ENCODE measurements at places on chromosomes 11 and 22.

- no peak for DNase-seq
These were observed 39.0 kb downstream of the SLC22A12 start for GRCh38 chr11:64629796-64630562.

- DNase-seq = no peak
These were observed 5.4 kb downstream of the TMEM123 start for GRCh38 chr11:102447193-102447592.

GRCh38 chr11:24478718-24479117 lies 18.1 kb upstream of the LUZP2 start:
- DNase-seq = no peak

- no peak for DNase-seq
These were observed 30.2 kb upstream of the BID start for GRCh38 chr22:17804331-17805080.

DNA sequence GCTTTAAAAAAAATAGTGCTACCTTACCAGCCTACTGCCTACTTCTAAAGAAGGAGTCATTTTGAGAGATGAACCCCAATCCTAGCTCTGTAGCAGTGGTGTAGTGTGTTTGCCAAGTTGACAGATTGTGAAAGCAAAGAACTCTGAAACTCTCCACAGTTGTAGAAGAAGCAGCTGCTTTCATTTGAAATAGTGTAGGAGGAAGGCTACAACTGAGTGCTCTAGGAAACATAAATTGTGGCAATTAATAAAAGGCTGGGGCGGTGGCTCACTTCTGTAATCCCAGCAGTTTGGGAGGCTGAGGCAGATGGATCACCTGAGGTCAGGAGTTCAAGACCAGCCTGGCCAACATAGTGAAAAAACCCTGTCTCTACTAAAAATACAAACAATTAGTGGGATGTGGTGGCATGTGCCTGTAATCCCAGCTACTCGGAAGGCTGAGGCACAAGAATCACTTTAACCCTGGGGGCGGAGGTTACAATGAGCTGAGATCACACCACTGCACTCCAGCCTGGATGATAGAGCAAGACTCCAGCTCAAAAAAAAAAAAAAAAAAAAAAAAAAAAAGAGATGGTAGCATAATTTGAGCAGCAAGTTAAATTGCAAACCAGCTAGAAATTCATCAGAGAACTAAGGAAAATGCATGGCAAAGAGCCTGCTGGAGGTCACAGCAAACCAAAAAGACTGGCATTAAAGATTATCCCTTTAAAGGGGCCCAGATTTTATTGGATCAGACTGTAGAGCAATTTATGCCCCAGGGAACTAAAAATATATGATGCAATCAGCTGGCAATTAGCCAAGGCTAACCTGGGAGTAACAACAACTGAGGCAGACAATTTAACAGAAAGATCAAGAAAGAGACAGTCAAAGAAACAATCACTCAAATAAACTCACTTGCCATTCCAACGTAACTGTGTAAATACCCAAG lies 112.6 kb downstream of the LUZP2 start:
- no peak for DNase-seq

DNA sequence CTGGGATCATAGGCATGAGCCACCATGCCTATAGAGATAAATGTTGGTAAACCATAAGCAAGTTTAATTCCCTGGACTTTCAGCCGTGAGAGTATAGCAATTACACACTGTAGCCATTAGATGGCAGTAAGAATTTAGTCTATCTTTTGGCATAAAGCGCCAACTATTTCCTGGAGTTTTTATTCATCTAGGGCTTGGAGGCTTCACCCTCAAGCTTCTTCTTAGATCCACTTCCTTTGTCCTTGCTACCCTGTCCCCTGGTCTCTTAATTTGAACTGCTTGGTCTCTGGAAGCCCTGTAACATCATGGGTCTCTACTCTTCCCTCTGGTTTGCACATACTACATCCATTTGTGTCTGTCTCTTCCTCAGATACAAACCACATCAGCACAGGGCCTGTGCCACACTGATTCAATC lies 38.2 kb downstream of the OR10A6 start:
- DNase-seq = no peak

- DNase-seq = no peak
These were observed 85.5 kb upstream of the B3GAT1 start for GRCh38 chr11:134497586-134497985.

GRCh38 chr22:26838471-26838825 lies 181.1 kb downstream of the MIAT start:
- DNase-seq = no peak

- DNase-seq = no peak
These were observed 771.7 kb downstream of the NTM start for GRCh38 chr11:132142121-132142520.

DNA sequence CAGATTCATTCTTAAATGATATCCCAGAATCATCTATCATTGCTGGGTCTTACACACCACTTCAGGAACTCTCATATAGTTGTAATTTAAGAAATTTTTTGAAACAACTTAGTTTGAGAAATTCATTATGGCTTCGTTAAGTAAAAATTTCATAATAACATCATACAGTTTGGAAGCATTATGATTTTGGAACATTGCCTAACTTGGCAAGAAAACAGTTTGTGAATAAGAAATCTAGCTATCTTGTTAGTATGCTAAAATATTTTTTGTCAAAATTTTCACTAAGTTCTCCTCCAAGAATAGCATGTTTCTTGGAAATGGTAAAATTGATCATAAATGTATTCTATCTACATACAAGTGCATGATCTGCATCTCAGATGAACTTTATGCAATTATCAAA lies 217.7 kb downstream of the CNTN5 start:
- DNase-seq = no peak

DNA sequence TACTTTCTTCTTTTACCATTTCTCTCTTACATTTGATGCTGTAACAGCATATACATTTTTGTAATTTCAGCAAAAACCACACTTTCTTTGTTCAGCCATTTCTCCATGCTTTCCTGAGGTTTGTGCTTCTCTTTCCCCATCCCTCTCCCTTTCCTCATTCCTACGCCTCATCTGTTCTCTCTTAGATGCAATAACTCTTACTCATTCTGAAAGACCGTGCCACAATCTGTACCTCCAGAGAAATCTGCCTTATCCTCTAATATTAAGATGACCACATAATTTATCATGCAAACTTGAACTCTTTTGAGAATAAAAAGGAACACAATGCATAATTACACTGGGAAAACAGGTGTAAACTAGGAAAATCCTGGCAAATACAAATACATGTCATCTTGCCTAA lies 588.9 kb downstream of the JRKL start:
- DNase-seq = no peak

DNA sequence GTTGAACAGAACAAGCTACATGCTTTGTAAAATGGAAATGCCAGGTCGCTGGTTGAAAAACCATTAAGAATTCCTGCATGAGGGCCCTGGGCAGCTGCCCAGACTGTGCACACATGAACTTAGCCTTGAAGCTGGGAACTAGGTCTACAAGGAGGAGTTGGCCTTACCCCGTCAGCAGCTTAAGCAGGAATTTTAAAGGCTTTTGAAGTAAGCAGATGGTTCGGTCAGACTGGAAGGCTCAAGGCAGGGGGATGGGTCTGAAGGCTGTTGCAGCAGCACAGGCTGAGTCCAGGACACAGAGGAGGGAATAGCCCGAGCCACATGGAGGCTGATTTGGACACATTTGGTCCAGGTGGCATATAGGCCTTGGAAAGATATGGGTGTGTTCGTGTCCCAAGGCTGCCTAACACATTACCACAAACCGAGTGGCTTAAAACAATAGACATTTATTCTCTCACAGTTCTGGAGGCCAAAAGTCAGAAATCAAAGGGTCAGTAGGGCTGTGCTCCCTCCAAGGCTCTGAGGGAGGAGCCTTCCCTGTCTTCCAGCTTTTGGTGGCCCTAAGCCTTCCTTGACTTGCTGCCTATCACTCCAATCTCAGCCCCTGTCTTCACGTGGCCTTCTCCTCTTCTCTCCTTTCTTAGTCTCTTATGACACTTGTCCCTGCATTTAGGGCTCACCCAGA lies 11.6 kb downstream of the LIF start:
- DNase-seq = no peak

DNA sequence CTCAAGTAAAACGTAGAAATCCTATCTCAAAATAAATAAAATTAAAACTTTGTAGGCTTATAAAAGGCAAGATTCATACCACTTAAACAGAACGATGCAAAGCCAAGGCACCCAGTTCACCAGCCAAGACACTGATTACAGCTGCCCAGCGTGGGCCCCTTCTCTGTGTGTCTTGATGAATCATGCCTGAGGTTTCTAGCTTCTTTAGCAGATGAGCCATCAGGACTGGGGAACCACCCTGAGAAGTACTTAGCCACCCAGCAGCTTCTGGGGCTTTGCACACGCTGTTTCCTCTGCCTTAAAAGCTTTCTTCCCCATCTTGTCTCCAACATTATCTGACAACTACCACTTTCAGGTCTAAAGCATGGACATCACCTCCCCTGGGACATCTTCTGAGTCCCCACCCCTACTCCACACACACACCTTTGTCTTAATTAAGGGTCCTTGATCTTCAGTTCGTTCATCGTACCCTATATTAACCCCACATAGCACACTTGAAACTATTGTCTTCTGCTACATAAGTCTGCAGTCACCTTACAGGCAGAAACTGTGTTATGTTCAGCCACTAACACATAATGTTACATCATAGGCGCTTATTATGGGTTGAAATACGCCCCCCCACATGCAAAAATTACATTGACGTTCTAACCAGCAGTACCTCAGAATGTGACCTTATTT lies 8.7 kb upstream of the LAYN start:
- no peak for DNase-seq

DNA sequence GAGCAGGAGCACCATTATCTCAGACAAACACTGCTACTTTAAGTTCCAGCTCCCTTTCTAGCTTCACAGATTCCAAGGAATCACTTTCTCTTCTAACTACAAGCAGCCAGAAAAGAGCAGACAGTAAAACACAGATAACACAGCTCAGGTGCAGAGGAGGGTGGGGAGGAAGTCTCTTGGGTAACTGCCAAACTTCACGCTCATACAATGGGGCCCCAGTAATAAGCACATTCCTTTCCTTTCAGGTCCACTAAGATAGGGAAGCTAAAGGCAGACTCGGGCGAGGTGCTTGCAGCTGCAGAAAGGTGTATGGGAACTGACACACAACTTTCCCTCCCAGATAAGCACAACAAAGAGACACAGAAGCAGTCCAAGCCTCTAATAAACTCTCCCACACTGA lies 69.2 kb upstream of the OR9G4 start:
- DNase-seq = no peak
